T-helper 17 cell (primary cell): ENCODE measurements at places on chromosomes 7 and 10.

GRCh38 chr7:117873310-117874190, at the start of gene CTTNBP2:
TSS of gene CTTNBP2 (minus strand) at chr7:117873441. CDS start at chr7:117873415, 26 bp downstream.
- DNase-seq = no peak

GRCh38 chr7:7553386-7553785, 13.3 kb upstream of the MIOS start:
- DNase-seq = no peak

DNA sequence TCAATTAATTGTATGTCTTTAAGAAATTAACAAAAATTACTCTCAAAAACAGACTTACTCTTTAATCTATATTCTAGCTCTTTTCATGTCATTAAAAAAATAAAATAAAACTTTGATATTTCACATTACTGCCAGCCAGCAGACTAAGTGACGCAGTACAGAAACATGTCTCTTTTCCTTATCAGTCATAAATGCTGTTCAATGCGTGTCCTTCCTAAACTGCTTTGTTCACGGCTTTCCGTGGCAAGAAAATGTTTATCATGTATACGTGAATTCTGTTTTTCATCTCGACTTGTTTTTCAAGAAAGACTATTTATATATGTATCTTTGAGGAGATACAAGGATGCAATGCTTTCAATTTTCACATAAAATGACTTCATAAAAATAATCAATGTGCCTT, 182.4 kb downstream of the DOCK4 start:
- no peak for DNase-seq

DNA sequence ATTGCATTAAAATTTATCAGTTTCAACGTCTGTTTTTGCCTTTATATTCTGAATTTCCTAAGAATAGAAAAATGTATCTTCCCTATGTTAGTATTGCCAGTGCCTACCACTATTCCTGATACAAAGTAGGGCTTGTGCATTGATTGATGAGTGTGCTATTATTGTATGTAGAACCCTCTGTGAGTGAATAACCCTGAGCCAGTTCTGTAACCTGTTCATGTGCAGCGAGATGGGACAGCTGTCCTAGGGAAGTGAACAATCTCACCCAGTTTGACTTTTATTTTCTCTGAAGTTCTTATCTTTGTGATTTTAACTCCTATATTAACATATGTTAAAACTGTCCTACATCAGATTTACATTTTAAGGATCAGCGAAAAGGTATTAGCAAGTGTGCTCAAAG, 178.4 kb upstream of the ADO start:
- DNase-seq = no peak

DNA sequence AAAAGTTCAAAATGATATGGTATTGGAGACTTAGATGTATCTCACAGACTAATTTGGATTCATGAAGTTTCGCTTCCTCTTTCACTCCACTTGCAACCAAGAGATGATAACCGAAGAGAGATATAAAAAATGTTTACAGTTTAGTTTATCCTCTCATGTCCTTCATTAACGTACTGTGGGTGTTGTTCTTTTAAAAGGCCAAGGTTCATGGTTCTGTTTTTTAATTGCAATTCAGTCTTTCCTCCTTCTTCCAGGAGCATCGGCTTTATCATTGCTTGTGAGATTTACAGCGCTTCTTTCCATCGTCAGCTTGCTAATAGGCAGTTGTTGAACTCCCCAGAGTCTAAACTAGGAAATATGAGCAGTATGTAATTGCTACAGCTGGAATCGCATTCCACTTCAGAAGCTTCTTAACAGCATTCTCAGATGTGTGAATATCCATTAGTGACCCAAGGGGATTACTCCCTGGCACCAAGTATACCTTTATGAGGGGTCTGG, 75.9 kb upstream of the HGF start:
- no peak for DNase-seq

DNA sequence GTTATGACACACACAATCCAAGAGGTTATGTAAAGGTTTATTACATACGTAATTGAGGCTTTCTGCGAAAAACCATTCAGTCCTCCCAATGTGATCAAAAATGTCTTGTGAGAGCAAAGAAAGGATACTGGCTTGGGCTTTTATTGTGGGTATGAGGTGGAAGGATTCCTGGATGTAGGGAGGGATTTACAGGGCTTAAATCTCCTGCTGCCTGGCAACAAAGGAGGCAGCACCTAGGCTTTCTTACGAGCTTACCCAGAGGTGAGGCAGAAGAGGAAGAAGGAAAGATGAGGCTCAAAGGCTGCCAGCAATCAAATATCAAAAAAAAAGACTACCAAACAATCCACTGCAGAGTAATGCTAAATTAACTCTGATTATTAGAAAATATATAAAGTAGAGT, 1149.5 kb upstream of the POT1 start:
- DNase-seq = no peak

DNA sequence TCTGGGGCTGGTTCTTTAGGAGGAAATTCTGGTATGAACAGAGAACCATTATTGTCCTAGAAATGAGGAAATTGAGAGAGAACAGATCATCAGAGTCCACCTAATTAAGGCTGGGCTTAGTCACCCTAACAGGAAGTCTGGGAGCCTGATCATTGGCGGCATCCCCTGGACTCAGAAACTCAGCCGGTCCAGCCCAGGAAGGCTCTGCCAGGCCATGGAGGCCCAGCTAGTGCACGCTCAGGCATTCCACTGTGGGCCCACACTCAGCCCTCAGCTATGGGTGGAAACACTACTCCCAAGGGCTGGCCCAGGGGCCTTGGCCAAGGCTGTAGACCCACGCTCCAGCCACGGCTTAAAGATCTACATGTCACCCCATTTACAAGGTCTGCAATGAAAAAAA, 109.2 kb downstream of the PTPN20 start:
- no peak for DNase-seq

DNA sequence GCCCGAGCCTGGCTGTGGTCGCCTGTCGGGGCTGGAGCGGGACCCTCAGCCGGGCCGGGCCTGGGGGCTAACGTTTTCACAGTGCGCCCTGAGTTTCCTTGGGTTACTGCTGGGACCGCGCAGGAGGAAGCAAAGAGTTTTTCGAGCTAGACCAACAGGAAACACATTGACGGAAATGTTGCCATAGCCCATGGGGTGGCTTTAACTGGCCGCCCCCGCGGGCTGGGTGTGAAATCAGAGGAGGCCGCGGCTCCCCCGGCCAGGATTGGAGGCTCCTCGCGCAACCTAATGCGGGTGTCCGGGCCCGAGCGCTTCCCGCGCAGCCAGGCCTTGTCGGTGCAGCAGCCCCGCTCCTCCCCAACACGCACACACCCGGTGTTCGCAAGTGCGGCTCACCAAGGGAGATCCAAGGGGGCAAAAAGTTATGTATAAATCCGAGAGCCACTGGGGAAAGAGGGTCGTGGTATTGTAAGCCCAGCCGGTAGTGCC, 1.9 kb downstream of the HHEX start:
- no peak for DNase-seq

GRCh38 chr7:110808361-110808760, 282.6 kb upstream of the LRRN3 start:
- DNase-seq = no peak
